ENCODE measurements at places on chromosomes 12 and 14. TPM values are rescaled to one million over a fixed set of nuclear protein-coding genes. Genes with fewer than 3 reads are reported as not detected.

GRCh38 chr14:81350344-81351130 is 49.6 kb downstream of the STON2 start:
- no peak overlapping the region for H3K4me3 ChIP-seq
- no peaks in the 10 kb centered on the region for H3K36me3 ChIP-seq
- no peaks in the 10 kb centered on the region for H3K27me3 ChIP-seq
- no peak for DNase-seq
- no peak overlapping the region for H3K27ac ChIP-seq
- no peaks in the 10 kb centered on the region for H3K4me1 ChIP-seq

GRCh38 chr14:38605193-38606114 is 349.6 kb upstream of the CLEC14A start:
- DNase-seq: no peak
- H3K27me3 ChIP-seq: no peaks in the 10 kb centered on the region
- H3K27ac ChIP-seq: no peak overlapping the region
- no peaks in the 10 kb centered on the region for H3K36me3 ChIP-seq
- no peaks in the 10 kb centered on the region for H3K4me1 ChIP-seq

GRCh38 chr12:131915823-131916222 is 13.3 kb upstream of the PUS1 start:
- peaks cover 37% of the 10 kb centered on the region for H3K36me3 ChIP-seq
- no peak overlapping the region for H3K27ac ChIP-seq
- no peak overlapping the region for H3K4me3 ChIP-seq
- peaks cover 9% of the 10 kb centered on the region for H3K4me1 ChIP-seq

DNA sequence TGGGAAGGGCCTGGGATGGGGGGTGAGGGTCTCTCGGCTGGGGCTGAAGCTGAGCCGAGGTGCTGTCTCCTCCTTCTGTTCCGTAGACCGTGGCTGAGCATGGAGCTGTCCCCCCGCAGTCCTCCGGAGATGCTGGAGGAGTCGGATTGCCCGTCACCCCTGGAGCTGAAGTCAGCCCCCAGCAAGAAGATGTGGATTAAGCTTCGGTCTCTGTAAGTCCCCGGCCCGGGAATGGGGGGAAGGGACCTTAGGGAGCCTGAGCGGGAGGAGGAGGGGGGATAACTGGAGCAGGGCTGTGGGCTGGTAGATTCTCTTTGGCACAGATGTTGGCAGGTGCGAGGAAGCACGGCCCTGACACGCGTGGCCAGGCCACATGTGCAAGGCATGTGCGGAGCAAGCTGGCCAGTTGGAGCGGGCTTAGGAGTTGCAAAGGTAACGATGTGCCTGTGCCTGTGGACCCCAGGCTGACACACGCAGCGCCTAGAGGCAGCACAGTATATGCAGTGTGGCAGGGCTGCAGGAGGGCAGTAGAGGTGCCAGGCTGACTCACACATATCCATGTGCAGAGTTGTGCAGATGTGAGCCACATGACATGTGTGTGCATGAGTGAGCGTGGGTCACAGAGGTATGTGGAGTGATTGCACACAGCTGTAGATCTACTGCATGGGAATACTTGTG is 512 bp downstream of the PDE1B start:
- peaks cover 31% of the 10 kb centered on the region for H3K27me3 ChIP-seq
- H3K36me3 ChIP-seq: no peaks in the 10 kb centered on the region
- peak overlapping the region; percentile 18 for H3K4me3 ChIP-seq
- no peak for DNase-seq

- peak overlapping the region; percentile 46 for H3K27ac ChIP-seq
- H3K27me3 ChIP-seq: no peaks in the 10 kb centered on the region
- DNase-seq: peak; percentile 77
- H3K4me3 ChIP-seq: no peak overlapping the region
- no peaks in the 10 kb centered on the region for H3K4me1 ChIP-seq
These were observed 1.1 kb upstream of the GNB3 start for GRCh38 chr12:6839482-6840201.

DNA sequence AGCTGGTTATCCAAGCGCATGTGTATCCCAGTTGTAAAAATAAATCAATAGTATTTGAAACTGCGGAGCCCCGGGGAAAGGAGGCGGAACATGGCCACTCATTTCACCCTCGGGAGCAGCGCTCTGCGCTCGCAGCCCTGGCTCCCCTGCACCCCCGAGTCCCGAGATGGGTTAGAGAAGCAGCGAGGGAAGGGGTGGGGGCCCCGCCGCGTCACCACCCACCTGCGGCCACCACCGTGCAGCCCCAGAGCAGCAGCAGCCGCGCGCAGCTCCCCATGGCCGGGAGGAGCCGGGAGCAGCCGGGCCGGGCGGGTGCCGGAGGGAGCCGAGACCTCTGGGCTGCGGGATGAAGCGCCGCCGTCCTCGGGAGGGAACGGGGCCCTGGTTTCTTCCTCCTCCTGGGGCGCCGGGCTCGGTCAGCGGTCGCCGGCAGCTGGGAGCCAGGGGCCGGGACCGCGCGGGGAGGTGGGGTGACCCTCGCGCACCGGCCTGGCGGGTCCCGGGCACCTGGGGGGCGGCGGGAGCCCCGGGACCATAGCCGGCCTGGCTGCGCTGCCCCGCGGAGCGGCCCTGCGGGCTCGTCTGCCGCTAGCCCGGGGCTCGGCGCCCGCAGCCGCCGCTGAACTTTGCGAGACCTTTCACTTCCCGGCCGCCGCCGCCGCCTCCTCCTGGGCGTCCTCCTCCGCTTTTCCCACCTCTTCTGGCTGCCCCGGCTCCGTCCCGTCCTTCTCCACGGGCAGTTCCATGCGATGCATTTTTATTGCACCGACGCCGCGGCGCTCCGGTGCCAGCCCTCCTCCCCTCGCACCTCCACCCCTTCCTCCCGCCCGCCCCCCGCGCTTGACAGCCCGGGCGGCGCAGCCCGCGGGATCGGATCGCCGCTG is at the start of gene NTN4:
TSS of gene NTN4 (minus strand) at position 732 of the 884 bp plus-strand sequence. CDS start at position 277, 455 bp downstream.
- no peaks in the 10 kb centered on the region for H3K27me3 ChIP-seq
- peaks cover 13% of the 10 kb centered on the region for H3K4me1 ChIP-seq
- peak within 1 kb of the TSS; percentile 81 for H3K4me3 ChIP-seq

GRCh38 chr12:131044760-131045381 is 91.2 kb downstream of the ADGRD1 start:
- H3K4me1 ChIP-seq: no peaks in the 10 kb centered on the region
- no peak overlapping the region for H3K4me3 ChIP-seq
- no peaks in the 10 kb centered on the region for H3K36me3 ChIP-seq
- no peaks in the 10 kb centered on the region for H3K27me3 ChIP-seq
- DNase-seq: no peak

DNA sequence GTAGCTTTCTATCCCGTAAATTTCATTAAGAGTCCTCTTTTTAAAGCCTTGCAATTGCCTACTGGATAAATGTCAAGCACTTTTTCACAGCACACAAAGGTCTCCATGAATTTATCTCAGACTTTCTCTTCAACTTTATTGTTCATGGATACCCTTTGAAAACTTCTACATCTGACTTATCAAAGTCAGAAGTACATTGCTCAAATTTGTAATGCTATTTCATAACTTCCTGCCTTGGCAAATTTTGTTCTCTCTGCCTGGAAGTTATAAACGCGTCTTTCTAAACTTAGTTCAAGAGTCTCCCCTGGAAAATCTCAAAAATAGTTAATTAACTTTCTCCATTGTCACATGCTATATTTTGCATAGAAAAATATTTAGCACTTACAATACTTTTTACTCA is 55.9 kb upstream of the RERGL start:
- peaks cover 28% of the 10 kb centered on the region for H3K4me1 ChIP-seq
- DNase-seq: no peak
- no peaks in the 10 kb centered on the region for H3K27me3 ChIP-seq
- no peak overlapping the region for H3K27ac ChIP-seq
- no peak overlapping the region for H3K4me3 ChIP-seq

GRCh38 chr12:6928703-6929407 is 1.1 kb downstream of the ATN1 start:
- H3K36me3 ChIP-seq: no peaks in the 10 kb centered on the region
- peak overlapping the region; percentile 95 for H3K4me3 ChIP-seq
- H3K4me1 ChIP-seq: peaks cover 68% of the 10 kb centered on the region
- peak overlapping the region; percentile 98 for H3K27ac ChIP-seq

DNA sequence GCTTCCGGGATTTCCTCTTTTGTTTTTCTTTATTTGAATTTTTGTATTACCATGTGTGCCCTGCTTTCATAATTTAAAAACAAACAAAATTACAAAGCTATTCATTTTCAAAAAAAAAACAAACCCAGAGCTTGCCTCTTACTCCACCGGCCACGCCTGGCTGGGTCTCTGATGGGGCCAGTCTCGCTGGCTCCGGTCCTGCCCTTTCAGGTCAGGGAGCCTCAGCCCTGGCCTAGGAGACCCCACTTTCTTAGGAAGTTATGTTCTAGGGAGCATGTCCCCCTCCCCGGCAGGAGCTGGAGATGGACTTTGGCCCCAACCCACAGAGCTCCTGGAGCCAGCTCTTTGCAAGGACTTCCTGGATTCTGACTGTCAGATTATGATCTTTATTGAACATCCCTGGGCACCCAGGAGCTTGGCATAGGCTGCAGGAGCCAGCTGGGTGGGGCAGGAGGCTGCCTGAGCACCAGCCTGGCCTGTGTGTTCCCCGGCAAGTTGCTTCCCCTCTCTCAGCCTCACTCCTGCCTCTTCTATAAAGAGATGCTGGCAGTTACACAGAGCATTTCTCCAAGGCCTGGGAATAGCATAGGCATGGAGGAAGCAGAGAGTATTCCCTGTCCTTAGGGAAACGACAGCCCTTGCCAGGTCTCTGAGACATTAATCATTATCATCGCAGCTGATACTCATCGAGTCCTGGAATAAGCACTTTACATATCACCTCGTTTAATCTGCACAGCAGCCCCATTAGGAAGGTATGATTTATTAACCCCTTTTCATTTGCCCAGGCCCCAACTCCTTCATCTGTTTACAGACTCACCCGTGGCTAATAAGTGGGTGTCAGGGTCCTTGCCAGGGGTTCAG is 3.5 kb downstream of the DEGS2 start:
- no peaks in the 10 kb centered on the region for H3K36me3 ChIP-seq
- no peak overlapping the region for H3K4me3 ChIP-seq
- peak; percentile 86 for DNase-seq
- H3K27ac ChIP-seq: peak overlapping the region; percentile 86
- H3K4me1 ChIP-seq: peaks cover 42% of the 10 kb centered on the region

DNA sequence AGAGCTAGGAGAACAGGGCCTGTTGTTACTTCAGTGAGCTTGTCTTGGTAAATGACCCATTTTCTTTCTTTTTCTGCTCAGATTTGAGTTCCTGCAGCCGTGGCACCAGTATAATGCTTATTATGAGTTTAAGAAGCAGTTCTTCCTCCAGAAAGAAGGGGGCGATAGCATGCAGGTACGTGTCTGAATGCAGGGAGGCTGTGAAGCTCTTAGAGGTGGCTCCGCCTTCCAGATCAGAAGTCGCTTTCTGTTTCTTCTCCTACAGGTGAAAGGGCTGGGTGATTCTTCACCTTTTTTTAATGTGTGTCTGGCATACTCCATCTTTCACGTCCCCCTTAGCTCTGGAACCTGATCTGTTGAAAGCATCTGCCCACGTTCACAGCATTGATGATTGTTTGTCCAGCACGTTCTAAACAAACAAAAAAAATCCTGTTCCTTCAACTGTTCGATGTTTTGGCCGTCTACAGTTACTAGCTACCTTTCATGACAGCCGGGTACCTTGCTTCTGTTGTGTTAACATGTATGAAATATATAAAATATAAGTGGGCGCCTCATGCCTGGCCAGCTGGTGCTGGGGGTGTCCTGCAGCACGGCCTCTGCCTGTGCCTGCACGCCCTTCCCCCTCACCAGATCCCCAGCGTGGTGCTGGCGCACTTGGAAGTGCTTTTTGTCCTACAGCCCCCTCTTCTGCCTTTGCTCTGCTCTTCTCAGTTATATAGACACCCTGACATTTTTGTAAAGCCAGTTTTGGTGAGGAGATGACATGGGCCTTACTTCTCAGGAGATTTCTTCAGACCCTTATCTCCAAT is 44.6 kb downstream of the SFSWAP start:
- H3K36me3 ChIP-seq: peaks cover 4% of the 10 kb centered on the region
- no peaks in the 10 kb centered on the region for H3K27me3 ChIP-seq
- H3K27ac ChIP-seq: no peak overlapping the region
- no peaks in the 10 kb centered on the region for H3K4me1 ChIP-seq
- no peak for DNase-seq
- H3K4me3 ChIP-seq: no peak overlapping the region

DNA sequence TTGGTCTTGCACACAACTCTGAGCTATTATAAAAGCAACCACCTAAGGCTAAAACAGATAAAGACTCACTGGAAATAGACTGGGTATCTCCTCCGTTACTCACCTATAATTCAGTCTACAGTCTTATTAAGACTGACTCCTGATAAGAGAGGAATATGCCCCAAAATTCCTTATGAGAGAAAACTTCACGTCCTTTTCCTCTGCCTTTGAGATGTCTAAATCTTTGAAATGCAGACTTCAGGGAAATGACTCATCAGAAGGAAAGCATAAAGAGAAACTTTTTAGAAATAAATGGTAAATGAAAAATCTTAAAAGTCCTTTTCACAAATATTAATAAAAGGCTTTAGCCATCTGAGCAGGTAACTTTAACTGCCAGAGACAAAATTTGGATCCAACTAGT is 187.5 kb upstream of the RTL1 start:
- H3K4me3 ChIP-seq: no peak overlapping the region
- H3K36me3 ChIP-seq: no peaks in the 10 kb centered on the region
- H3K27me3 ChIP-seq: no peaks in the 10 kb centered on the region
- no peak for DNase-seq
- no peak overlapping the region for H3K27ac ChIP-seq
- H3K4me1 ChIP-seq: no peaks in the 10 kb centered on the region

- no peaks in the 10 kb centered on the region for H3K36me3 ChIP-seq
- H3K4me3 ChIP-seq: no peak overlapping the region
- no peaks in the 10 kb centered on the region for H3K27me3 ChIP-seq
These were observed 48.6 kb upstream of the PLEKHA5 start for GRCh38 chr12:19080918-19081317.

GRCh38 chr14:73976125-73976524 is 26.0 kb downstream of the COQ6 start:
- no peak overlapping the region for H3K27ac ChIP-seq
- H3K27me3 ChIP-seq: no peaks in the 10 kb centered on the region
- no peak overlapping the region for H3K4me3 ChIP-seq

DNA sequence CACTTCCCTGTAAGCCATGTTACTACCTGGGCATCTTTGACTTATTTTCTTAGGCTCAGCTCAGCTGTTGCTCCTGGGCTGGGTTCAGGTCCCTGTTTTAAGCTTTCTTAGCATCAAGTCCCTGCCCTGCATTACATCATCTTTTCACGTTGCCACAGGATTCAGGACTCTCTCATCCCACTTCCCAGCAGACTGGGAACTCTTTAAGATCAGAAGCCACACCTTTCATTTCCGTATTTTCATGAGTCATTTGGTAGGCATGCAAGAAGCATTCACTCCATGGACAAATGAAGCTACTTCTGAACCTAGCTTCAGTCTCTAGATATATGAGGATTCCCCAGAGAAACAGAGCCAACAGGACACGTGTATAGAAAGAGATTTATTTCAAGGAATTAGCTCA is 726.8 kb downstream of the VRK1 start:
- no peaks in the 10 kb centered on the region for H3K36me3 ChIP-seq
- H3K27me3 ChIP-seq: no peaks in the 10 kb centered on the region
- H3K4me3 ChIP-seq: no peak overlapping the region
- H3K27ac ChIP-seq: no peak overlapping the region
- no peak for DNase-seq
- no peaks in the 10 kb centered on the region for H3K4me1 ChIP-seq

GRCh38 chr12:58408516-58408915 is 467.1 kb downstream of the ATP23 start:
- H3K36me3 ChIP-seq: no peaks in the 10 kb centered on the region
- DNase-seq: no peak
- no peaks in the 10 kb centered on the region for H3K4me1 ChIP-seq
- H3K27me3 ChIP-seq: no peaks in the 10 kb centered on the region

Gene LRFN5
- total RNA-seq: 4.5 TPM

Gene ALG10
- total RNA-seq: 1.1 TPM

Gene INSM2
- not detected for total RNA-seq

Gene OTX2
- not detected for total RNA-seq

Gene DIO3
- 1.2 TPM for total RNA-seq

Gene GLI1
- 1.2 TPM for total RNA-seq

Gene ALX1
- total RNA-seq: not detected

Gene SERPINA12
- total RNA-seq: not detected

Data from transverse colon (tissue), 4 donors.